Muscle of arm (tissue), 14 donors: ENCODE measurements at places on chromosomes 11 and 22.

DNA sequence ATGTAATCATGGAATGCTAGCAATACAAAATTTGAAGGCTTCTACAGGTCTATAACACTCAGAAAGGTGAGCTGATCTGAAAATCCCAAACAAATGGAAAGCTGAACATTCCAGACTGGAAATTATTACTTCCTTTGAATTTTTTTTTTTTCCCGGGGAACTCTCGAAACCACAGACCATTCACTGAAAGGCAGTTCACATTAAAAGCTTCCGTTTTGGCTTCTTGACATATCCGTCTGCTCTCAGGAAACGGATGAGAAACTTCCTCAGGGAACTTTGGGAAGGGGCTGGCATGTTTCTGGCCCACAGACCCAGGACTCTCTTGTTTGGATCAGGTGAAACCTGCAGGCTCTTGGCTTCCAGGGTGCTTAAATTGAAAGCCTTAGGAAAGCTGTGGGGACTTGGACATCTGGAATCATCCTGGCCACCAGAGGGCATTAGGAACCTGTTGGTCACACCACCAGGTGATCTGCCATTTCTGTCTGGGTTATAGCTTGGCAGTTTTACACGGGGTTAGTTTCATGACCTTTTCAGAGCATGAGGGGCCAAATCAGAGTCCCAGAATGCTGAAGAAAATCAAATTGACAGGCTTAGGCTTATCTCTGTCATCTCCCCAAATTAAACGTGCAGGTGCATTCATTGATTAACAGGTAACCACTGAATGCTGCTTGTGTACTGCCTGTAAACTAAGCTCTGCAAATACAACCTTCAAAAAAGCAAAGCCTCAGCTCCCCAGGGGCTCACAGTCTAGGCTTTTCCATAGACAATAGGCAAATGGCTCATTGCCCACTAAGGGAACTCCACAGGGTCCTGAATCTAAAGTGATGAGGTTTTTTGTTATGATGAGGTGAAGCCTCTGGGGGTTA, 22.7 kb upstream of the GRAMD1B start:
- peak; percentile 39 for DNase-seq

DNA sequence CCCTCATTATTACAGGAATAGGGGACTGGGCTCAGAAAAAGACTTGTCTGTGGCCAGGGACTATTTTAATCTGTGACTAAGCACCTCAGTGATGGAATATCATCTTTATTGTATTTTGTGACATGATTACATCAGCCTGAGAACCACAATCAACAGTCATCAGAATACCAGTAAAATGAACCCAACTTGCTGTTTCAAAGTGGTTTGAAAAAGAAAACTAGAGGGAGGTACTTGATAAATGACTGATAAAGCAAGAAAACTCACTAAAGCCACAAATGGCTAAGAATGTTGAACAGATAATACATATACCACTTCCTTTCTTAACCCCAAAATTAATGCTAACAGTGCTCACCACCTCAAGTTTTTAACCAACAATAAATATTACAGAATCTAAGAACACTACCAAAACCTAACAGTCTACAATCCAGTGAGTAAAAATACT, 155.7 kb downstream of the ATG16L2 start:
- no peak for DNase-seq

DNA sequence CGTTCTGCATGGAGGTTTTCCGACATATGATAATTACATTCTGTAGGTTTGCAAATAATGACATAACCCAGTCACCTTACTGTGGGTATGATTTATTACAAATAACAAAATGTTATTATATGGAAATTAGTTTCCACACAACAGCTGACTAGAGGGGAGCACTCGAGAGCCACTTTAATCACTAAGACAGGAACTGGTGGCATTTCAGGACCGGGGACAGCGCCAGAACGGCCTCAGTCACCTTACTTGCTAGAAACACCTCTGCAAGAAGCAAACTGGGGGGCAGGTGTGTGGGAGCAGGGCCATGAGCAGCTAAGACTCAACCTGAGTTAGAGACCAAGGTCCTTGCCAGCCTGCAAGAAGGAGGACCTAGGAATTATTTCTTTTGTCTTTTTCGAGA, 199.9 kb downstream of the DSCAML1 start:
- DNase-seq = peak; percentile 46

GRCh38 chr11:21068886-21069285, 399.5 kb downstream of the NELL1 start:
- peak; percentile 26 for DNase-seq

- DNase-seq = no peak
These were observed 93.9 kb upstream of the PITPNB start for GRCh38 chr22:28012832-28013460.

- DNase-seq = no peak
These were observed 743 bp upstream of the CD3D start for GRCh38 chr11:118343248-118343647.

DNA sequence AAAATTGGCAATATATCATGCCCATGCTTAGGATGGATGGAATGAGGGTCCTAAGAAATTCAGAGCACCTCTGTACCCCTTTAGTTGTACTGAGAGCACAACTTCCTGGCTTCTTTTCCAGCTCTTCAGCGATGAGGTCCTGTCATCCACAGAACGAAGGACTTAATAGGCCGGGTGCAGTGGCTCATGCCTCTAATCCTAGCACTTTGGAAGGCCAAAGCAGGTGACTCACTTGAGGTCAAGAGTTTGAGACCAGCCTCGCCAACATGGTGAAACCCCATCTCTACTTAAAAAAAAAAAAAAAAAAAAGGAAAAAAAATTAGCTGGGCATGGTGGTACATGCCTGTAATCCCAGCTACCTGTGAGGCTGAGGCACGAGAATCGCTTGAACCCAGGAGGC, 125.3 kb upstream of the BMAL1 start:
- DNase-seq = no peak

DNA sequence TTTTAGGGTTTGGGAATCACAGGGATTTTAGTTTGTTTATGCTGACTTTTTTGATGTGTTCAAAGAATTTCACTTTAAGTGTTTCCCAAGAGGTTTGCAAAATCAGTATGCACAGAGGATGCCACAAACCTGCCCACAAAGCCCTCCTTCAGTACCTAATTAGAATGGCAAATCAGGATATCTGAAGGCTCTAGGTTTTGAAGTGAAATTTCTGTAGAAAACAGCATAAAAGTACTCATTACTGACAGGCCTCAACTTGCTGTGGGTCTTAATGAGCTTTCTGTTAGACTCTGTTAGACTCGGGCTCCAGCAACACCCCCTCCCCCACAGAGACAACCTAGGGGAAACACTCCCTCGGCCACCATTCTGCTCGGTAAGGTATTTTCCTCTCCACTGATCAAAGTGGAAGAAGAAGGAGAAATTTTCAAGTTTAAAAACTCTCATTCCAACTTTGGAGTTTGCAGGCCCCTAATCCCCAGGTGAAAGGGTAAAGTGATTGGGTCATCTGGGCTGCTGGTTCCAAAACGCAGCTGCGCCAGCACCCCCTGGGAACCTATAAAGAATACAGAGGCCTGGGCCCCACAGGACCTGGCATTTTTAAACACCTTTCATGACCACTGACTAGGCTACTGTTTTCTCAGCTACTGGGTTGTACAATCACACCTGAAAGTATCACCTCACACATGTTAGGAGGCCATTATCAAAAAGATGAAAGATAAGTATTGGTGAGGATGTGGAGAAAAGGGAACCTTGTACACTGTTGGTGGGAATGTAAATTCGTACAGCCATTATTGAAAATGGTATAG, 67.5 kb downstream of the PLEKHA7 start:
- no peak for DNase-seq

GRCh38 chr11:724049-724777, 18.2 kb downstream of the EPS8L2 start:
- no peak for DNase-seq

GRCh38 chr11:70352601-70353000, 45.7 kb upstream of the CTTN start:
- DNase-seq = no peak

DNA sequence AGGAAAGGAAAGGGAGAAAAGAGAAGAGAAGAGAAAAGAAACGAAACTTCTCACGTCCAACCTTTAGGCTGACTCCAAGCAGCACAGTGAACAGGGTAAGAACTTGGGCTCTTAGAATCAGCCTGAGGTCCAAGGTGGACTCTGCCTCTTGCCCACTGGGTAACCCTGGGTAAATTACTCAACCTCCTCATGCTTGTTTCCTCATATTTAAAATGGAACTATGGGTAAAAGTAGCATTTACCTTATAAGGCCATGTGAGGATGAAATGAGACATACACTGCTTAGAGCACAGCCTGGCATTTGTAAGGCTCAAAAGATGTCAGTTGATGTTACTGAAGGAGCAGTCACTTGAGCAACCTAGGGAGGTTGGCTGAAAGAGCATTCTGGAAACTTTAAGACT, 107.9 kb downstream of the C11orf58 start:
- DNase-seq = no peak

GRCh38 chr11:73034331-73034730, 107.8 kb downstream of the FCHSD2 start:
- no peak for DNase-seq

DNA sequence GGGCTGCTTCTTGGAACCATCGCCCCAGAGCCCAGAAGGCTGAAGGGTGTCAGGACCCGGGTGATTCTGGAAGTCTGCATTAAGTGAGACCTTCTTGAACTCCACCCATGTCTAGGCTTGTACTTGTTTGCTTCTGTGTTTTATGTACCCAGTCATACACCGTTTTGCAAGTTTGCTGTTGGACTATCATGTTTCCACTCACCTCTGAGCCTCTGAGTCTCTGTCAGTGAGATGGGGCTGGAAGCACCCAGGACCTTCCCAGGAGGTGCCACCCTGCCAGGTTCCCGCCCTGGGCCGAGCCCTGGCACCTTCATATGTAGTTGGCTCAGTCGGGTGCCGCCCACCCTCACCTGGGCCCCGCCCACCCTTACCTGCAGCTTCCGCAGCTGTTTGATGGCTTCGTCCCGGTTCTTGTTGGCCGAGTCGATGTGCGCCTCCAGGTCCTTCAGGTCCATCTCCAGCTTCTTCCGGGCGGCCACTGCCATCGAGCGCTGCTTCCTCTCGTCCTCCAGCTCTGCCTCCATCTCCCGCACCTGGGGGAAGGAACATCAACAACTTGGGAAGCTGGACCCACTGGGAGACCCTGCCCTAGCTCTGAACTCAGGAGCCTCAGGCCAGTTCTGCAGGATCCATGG, 35.1 kb downstream of the APOL1 start:
- DNase-seq = no peak

- DNase-seq = no peak
These were observed 2.9 kb downstream of the KLHL35 start for GRCh38 chr11:75429902-75430713.

DNA sequence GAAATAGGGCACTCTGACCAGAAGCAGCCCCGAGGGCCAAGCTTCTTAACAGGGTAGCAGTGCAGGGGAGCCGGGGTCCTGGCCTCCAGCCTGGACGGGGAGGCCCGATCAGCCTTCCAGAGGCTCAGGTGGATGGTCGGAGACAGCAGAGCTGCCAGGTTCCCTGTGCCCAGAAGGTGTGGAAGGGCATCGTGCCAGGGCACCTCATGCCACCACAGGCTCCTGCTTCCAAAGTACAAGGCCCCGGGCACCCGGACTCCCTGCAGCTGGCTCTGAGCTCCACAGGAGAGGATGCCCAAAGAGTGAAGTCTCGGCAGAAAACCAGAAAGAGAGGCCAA, 14.3 kb downstream of the EHD1 start:
- DNase-seq = no peak

DNA sequence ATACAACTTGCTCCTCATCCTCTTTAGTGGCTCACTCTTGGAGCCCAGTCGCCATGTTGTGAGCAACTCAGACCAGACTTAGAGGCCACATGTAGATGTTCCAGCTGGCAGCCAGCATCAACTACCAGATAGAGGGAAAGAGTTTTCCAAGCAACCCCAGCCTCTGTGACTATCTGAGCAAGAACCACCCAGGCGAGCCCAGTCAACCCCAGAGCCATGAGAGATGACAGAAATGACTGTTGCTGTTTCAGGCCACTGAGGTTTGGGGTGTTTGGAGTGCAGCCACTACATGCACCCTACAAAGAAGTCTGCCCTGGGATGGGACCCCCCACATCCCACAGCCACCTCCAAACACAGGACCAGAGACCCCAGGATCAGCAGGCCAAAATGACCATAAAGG, 24.8 kb upstream of the CLDN5 start:
- DNase-seq = no peak

DNA sequence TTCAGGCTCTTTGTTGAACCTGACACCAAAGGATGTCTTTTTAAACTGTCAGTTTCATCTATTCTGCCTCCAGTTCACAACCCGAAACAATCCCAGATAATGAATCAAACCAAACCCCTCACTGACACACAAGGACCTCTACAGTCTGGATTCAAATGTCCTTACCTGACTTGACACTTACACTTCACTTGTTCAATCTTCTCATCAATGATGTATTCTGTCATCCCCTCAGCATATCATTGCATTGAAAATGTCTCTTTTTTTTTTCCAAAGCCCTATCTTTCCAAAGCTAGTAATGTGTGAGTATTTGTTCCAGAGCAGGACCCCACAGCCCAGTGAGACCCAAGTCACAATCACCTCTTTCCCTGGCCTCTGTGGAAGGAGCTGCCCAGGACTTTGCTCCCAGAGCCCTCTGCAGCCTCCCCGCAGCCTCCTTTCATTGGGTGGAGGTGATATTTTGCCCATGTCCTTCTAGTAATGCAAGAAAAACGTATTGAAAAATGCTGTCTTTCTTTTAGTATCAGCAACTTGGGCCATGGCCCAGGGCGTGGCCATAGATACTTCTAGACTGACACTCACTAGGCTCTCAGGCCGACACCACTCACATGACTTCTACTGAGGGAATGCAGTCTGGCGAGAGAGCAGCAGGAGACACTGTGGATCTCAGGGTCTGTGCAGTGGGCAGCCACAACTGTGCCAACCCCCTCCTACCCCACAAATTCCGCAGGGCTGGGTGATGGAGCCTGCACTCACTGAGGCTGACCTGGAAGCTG, 18.2 kb downstream of the RFPL3 start:
- DNase-seq = no peak

- no peak for DNase-seq
These were observed 23.6 kb upstream of the MN1 start for GRCh38 chr22:27825174-27825573.

GRCh38 chr22:40289991-40290459, 56.3 kb upstream of the ADSL start:
- no peak for DNase-seq

DNA sequence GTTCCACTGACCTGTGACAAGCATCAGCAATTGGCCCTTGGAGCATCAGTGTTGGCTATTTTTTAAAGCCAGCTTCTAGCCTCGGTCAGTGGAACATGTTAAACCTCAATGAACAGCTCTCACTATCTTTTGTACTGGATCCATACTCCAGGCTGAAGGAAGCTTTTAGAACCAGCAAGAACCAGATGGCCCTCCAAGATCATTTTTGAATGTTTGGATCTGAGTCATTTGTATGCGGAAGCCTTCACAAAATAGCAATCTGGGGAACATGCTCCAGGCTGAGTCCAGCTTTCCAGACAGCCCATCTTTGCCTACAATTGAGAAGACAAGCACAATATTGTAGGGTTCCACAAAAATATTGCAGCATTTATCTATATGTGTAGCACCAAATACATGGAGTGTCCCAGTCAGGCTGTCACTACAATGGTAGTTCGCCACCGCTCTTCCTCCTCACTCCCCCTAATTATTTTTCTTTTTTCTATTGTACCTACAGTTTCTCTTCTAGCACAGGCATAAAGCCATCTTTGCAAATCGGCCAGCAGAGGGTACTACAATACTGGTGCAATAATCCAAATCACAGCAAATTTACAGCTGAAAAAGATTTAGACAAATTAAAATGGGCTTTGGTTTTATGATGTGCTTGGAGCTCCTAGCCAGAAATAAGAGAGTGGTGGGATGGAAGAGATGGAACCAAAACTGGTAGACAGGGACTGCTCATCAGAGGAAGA, 177.4 kb upstream of the BLID start:
- no peak for DNase-seq
